ENCODE measurements at places on chromosomes 2 and 18.

DNA sequence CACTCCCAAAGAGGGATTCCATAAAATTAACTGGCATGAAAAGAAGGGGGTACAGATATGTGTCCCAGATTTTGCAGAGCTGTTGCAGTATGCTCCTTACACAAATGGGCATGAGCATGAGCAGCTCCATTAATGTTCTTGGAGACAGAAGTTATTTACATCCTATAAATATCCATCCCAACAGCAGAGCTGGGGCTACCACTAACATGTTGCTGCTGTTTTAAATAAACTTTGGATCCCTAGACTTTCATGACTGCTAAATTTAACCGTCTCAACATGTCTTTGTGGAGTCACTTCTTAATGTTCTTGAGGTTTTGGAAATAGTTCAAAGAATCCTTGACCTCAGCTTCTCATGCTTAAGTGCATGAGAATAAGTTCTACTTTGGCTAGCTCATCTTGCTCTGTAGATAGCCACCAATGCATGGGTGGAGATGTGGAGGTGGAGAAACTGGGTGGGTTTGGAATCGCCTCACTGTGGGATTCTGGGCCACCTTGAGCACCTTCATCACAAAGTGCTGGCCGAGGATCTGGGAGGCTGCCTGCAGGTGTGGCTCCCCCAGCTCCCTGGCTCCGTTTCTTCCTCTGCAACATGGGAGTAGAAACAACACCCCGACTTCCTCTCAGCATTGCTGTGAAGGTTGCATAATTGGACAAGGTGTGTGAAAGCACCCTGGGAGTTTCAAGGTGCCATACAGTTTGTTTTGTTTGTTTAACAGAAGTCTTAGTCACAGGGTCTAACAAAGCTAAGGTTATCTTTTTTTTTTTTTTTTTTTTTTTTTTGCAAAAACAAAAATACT, 307.2 kb downstream of the MYCN start:
- DNase-seq = no peak

DNA sequence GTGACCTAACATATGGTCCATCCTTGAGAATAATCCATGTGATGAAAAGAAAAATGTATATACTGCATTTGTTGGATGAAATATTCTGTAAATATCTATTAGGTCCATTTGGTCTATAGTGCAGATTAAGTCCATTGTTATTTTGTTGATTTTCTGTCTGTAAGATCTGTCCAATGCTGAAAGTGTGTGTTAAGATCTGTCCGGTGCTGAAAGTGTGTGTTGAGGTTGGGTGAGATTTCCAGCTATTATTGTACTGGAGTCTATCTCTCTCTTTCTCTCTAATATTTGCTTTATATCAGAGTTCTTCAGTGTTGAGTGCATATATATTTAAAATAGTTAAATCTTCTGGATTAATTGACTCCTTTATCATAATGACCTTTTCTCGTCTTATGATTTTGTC, 828.8 kb upstream of the CRIM1 start:
- DNase-seq = no peak

DNA sequence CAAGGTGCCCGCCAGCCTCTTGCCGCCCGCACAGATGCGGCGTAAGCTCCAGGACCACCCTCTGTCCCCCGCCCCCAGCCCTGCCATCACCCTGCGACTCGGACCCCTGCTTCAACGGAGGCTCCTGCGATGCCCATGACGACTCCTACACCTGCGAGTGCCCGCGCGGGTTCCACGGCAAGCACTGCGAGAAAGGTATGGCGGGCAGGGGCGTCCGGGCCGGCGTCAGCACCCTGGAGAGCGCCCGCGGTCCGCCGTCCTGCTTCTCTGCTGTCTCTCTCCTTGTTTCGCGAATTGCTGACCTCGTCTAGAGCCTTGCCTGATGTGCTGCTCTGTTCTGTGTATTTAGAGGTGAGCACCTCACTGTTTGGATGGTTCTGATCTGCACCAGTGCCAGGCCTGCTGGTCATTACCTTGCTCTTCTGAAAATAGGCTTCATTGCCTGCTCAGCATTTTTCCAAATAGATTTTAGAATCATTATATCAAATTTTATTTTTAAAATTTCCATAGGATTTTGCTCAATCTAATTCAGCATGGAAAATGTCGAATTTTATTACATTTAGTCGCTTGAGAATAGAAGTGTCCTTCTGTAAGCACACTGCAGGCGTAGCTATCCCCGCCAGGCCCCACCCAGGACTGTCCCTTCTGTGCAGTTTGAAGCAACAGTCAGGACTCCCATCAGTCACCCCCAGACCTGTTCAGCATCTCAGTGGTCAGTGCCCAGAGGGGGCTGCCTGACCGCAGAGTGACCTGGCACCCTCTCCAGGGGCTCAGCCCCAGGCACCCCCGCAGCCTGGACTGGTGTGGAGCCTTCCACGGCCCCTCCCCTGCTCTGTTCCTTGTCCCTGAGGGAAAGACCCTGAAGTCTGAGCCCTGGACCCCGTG, 51.6 kb downstream of the SNED1 start:
- no peak for DNase-seq

- DNase-seq = no peak
Observed at GRCh38 chr2:10890706-10891270, 20.9 kb upstream of the KCNF1 start.

- DNase-seq = no peak
Observed at GRCh38 chr2:38092196-38092902, 16.4 kb upstream of the CYP1B1 start.

GRCh38 chr2:159615367-159616285, 722 bp downstream of the BAZ2B start:
- DNase-seq = peak; percentile 31

- DNase-seq = no peak
Observed at GRCh38 chr2:155377266-155377680, 678.8 kb downstream of the KCNJ3 start.

DNA sequence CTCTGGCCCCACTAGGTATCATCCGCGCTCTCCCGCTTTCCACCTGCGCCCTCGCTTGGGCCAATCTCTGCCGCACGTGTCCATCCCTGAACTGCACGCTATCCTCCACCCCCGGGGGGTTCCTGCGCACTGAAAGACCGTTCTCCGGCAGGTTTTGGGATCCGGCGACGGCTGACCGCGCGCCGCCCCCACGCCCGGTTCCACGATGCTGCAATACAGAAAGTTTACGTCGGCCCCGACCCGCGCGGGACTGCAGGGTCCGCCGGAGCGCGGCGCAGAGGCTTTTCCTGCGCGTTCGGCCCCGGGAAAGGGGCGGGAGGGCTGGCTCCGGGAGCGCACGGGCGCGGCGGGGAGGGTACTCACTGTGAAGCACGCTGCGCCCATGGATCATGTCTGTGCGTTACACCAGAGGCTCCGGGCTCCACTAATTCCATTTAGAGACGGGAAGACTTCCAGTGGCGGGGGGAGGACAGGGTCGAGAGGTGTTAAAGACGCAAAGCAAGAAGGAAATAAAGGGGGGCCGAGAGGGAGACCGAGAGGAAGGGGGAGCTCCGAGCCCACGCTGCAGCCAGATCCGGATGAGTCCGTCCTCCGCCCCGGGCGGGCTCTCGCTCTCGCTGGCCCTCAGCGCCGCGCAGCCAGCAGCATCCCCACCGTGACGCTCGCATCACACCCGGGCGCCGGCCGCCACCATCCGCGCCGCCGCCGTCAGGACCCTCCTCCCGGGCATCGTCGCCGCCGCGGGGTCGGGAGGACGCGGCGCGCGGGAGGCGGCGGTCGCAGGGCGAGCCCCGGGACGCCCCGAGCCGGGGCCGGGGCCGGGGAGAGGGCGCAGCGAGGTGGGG, 664 bp downstream of the NETO1 start:
- DNase-seq = no peak

GRCh38 chr2:229243890-229244560, 27.1 kb downstream of the PID1 start:
- DNase-seq = no peak

DNA sequence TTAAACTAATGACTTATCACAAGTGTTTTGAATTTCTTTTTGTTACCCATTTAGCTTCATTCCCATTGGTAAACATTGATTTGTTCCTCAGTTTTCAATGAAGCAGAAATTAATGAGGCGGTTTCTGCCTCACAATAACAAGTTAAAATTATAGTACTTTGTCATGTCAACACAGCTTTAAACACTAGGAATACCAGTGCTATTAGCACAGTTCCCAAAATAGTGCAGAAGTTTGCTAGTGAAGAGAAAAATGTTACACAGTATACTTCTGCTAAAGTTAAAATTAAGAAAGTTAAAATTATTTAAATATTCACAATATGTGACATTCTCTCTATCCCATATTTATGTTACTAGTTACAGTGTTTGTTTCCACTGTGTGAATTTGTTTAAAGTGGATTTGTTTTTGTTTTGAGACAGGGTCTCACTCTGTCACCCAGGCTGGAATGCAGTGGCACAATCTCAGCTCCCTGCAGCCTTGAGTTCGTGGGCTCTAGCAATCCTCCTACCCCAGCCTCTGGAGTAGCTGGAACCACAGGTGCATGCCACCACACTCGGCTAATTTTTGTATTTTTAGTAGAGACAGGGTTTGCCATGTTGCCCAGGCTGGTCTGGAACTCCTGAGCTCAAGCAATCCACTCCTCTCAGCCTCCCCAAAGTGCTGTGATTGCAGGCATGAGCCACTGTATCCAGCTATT, 3.8 kb upstream of the CHN1 start:
- DNase-seq = no peak

DNA sequence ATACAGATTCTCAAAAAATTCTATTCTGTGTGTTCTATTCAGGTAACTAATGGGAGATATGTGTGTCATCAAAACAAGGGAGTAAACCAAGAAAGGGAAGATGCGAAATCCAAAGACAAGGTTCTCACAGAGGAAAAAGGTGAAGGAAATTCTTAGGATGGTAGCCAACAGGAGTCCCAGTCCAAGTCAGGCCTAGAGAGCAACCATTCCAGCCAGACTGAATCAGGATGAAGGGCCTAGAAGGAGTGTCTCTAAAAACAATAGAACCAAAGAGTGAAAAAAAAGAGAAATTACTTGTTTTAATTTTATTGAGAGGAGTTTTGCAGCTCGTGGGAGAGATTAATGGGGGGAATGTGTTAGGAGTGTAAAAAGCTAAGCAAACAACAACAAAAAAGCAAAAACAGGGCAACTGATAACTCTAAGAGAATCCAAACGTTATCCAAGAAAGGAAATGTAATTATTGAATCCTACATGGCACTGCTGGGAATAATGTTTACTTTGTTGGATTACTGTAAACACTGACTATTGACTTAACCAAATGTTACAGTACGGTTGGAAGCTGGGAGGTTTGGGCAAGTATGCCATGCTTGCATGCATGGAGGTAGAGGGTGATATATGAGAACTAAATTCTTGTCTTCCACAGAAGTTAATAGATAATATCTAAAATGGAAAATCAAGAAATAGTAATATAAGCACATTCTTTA, 12.3 kb downstream of the MAP3K20 start:
- no peak for DNase-seq

GRCh38 chr2:134295441-134295840, 41.6 kb downstream of the MGAT5 start:
- no peak for DNase-seq

DNA sequence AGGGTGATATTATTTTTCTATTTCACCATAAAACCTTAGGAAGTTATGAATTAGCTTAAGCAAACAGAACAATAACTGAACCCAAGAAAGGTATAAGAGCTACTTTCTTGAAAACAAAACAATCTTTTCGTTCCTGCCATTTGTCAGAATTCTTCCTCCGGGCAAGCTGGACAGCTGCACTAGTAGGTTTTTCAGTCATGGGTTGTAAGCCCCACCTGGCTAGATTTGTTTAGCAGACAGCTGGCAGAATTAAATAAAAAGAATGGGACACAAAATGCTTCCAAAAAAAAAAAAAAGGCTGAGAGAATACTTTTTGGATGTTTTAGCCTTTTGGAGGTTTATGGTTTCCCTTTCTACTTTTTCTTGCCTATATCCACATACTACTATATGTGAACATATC, 694.1 kb downstream of the ARHGAP15 start:
- no peak for DNase-seq

DNA sequence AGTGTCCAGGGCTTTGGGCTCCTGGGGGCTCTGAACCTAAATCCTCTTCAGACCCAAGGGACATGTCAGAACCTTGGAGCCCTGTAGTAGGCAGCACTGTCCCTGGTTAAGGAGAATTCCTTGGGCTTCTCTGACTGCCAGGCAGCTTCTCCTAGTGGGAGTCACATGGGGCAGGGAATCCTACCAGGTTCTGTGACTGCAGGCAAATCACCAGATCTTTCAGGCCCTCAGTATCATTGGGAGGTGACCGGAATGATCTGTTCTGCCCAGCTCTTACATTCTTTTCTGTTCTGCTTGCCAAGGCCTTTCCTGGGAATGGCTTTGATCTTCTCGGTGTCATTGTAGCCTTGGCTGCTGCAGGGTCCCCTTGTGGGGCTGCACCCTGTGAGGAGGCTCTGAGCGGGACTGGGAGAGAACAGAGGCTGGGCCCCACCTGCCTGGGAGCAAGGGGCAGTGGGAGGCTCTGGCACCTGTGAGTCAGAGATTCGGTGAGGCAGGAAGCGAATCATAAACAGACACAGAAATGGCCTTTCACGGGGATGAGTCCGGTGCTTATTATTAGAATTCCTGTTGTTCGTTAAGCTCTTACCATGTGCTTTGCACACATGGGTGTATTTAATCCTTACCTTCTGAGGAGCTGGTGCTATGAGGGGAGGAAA, 14.1 kb downstream of the CEP68 start:
- DNase-seq = no peak

GRCh38 chr18:77071711-77072292, 60.8 kb downstream of the MBP start:
- no peak for DNase-seq

GRCh38 chr2:127448526-127448925, 30.3 kb downstream of the PROC start:
- no peak for DNase-seq

DNA sequence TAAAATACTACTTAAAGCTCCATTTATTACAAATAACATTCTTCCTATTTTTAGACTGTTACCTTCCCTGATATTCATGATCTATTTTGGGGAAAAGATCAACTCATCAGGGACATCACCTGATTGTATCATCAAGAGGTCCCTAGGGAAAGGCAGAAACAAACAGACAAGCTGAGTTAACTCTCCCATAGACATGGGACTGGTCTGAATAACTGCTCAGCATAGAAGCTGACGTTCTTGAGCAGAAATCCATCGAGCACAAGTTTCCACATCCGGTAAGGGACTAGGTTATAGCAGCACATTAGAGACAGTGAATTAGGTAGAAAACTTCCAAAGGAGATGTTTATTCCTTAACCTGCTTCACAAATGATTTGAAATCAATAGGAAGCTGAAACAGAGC, 1100.4 kb upstream of the SLC39A10 start:
- no peak for DNase-seq

- no peak for DNase-seq
Observed at GRCh38 chr2:132621131-132621875, 48.7 kb downstream of the LYPD1 start.

GRCh38 chr2:75527676-75528075, 33.1 kb downstream of the EVA1A start:
- no peak for DNase-seq

GRCh38 chr2:181526014-181526413, 68.8 kb downstream of the ITGA4 start:
- no peak for DNase-seq

- no peak for DNase-seq
Observed at GRCh38 chr18:45651275-45651674, 36.0 kb downstream of the SLC14A2 start.

Data from esophagus squamous epithelium (tissue), 5 donors.